ENCODE measurements at places on chromosomes 12 and 14. TPM values are rescaled to one million over a fixed set of nuclear protein-coding genes. Genes with fewer than 3 reads are reported as not detected.

The DNAI7 gene
- total RNA-seq: 1.5 TPM

The LRRK2 gene
- total RNA-seq: 1.7 TPM

The SH2B3 gene
- 1.6 TPM for total RNA-seq

The TSPAN19 gene
- total RNA-seq: 0.66 TPM

The OR6C2 gene
- total RNA-seq: not detected

The ZCRB1 gene
- 60.3 TPM for total RNA-seq

The RNASE3 gene
- total RNA-seq: not detected

The NPFF gene
- not detected for total RNA-seq

The ZNF10 gene
- total RNA-seq: 26.0 TPM

The ANO2 gene
- 7.6 TPM for total RNA-seq

GRCh38 chr14:78710963-78711362, 540.8 kb downstream of the NRXN3 start:
- no peak for DNase-seq

- no peak for DNase-seq
Observed at GRCh38 chr12:6567112-6567670, 900 bp downstream of the NOP2 start.

DNA sequence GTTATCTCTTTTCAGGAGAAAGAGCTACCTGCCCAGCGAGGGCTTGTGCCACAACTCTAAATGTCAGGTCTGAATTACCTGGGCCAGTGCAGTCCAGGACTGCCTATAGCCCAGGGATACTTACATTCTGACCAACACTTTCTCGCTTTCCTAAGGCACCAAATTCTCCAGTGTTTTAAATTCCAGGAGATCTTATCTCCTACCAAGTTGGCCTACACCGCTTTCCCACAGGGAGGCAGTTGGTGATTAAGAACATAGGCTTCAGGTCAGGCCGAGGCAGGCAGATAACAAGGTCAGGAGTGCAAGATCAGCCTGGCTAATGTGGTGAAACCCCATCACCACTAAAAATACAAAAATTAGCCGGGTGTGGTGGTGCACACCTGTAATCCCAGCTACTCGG, 41.1 kb downstream of the RPS29 start:
- DNase-seq: no peak

DNA sequence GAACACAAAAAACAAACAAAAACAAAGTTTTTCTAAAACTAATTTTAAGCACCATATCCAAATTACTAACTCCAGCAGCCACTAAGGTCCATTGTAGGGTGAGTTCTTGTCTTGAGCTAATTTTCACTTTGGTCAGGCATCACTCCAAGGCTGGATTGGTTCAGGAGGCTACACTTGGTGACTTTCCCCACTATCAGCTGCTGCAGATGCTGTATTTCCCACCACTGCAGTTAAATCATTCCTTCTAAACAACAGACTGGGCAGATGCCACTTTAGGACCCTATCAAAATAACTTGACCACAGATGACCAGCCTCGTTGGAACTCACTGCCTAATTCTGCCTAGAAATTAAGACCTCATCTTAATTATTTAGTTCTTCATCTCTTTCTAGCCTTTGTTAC, 140.5 kb downstream of the SLC16A7 start:
- DNase-seq: no peak

DNA sequence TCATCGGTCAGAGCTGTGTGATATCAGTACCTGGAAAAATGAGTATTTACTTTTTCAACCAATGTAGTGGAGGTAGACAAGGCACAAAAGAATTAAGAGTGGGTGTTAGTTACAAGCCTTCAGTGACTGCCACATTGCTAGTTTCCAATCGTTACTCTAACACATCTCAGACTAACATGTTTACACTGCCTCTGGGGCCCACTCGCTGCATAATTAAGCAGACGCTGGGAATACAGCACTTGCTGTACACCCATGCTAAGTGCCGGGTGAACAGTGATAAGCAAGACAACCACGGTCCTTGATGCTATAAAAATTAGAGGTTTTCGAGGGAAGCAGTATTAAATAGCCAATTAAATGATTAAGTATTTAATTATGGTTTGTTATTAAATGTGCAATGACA, 1147.6 kb downstream of the AACS start:
- no peak for DNase-seq

DNA sequence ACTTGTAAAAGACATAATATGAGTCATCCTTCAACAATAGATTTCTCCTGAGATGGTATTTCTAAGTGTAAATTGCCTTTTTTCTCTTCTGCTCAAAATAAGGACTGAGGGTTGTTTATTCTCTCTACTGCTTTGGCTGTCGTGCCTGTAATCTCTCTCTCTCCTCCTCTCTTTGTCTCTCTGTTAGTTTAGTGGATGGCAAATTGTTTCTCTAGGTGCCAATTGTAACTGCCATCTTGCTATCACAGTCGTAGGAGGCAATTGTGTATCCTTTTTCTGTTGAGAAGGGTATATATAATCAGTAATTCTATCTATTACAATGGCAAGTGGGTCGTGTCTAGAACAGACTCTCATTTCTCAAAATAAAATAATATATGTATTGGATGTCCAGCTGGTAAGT, 545.0 kb upstream of the FBXO33 start:
- no peak for DNase-seq

DNA sequence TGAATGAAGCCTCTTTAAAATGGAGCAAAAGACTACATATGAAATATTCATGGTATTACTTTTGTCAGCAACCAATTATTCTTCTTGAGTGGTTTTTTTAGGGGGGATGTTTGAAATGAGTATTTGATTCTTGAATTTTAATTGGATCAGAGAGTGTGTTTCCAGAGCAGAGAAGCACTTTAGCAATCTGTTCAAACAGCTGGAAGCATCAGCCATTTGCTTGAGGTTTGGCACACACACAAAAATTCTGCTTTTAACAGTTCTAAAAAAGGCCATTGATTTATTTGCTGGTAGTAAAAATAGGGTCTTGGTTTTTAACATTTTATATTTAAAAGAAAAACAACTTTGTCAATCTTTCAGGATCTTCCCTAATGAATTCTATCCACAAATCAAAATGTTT, 292.7 kb downstream of the LRFN5 start:
- no peak for DNase-seq

- no peak for DNase-seq
Observed at GRCh38 chr14:68278576-68279436, 459.2 kb downstream of the RAD51B start.

- no peak for DNase-seq
Observed at GRCh38 chr14:93629643-93630042, 158.6 kb downstream of the PRIMA1 start.

- DNase-seq: no peak
Observed at GRCh38 chr14:72849222-72849621, 44.7 kb downstream of the DPF3 start.

GRCh38 chr12:47833591-47834012, 13.9 kb upstream of the HDAC7 start:
- no peak for DNase-seq

- DNase-seq: no peak
Observed at GRCh38 chr14:36513012-36513420, 7.0 kb downstream of the NKX2-1 start.

GRCh38 chr14:65506801-65507200, 94.3 kb downstream of the FUT8 start:
- DNase-seq: no peak

- DNase-seq: peak; percentile 52
Observed at GRCh38 chr14:99234961-99235571, 36.9 kb downstream of the BCL11B start.

DNA sequence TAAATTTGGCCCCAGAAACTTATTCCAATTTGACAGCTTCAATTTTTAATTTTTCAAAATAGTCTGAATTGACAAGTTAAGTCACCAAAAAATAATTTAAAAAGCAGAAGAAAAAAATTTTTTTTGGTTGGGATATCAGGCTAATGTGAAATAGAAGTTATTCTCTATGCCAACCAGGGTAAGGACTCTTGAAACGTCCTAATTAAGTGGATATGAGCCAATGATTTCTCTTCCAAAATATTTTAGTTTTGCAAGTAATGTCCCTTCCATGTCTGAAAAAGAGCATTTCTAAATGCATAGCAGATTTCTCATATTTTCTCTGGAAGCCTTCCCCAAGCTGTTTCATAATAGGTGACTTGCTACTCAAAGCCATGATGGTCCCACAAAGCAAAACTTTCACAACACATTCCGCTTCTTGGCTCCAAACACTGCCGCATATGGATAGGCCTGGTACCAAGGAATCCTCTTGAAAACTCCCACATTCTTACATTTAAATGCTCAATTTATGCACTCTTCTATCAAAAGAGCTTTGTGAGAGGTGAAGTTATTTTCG, 65.1 kb downstream of the SIX6 start:
- no peak for DNase-seq

DNA sequence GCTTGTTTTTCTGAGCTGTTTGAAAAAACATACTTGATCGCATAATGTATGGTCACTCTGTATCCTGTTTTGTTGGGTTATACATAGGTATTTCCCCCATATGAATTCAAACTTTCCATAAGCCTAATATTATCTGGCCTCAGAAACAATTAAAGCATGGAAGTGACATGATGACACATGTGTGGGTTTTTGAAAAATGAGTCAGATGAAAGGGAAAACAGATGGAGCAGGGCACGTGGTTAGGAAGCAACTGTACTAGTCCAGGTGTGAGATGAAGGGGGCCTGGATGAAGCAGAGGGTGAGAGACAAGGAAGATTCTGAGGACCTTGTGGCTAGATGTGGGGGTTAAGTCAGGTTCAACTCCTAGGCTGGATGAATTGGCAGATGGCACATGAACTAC, 92.7 kb upstream of the DNM1L start:
- no peak for DNase-seq

DNA sequence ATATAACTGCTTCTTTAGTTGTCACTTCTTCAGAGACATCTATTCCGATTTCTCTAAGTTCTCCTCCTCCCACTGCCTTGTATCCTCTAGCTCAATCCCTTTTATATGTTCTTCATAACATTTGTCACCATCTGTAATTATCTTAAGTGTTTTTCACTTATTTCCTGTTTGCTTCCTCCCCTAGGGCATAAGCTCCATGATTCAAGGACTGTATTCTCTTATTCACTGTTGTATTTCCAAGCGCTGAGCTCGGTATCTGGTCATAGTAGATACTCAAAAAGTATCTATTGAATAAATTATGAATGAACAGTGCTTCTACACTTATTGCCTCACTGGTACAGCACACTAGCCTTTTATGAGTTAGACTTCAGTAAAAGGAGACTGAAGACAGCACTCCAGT, 109.0 kb upstream of the TMPO start:
- DNase-seq: no peak

DNA sequence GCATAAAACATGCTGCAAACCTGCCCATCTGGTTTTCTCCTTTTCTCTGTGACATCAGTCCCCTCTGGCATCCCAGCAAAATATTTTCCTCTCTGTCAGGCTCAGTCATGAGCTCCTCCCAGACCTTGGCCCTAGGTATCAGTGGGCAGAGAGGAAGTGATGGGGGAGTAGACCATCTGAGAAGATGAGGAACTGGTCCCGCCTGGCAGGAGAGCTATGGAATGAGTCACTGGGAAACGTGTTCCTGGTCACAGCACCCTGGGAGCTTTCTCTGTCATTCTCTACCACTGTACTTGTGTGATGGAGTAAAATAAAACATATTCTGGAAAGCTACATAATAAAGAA, 5.0 kb upstream of the SRSF9 start:
- DNase-seq: peak; percentile 41

DNA sequence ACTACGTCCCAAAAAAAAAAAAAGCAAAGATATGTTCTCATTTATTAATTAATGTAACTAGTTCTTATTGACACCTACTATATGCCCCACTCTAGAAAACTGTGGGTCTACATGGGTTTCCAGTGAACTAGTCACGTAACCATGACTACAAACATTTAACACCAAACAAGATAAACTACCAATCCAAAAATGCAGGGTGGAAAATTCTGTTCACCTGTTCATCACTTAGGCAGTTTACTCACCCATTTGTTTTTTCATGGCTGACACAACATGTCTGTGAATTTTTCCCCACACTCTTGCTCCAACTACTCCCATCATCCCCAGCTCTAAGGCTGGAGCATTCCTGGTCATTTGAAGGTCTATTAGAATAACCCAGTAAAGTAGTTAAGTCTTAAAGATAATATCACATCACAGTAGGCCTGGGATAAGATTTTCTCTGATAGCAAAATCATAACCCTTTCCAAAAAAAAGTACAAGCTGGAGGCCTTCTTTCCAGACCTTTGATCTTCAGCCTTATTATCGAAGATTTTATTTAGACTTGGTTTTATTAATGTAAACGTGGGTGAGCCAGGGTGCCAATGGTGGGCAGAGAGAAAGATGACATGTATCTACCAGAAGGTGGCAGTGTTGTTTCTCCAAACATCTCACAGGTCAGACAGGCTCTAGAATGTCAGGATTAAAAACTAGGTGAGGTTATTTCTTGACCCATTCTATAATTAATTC, 61.6 kb upstream of the DAAM1 start:
- no peak for DNase-seq

GRCh38 chr14:54202288-54202687, 194.5 kb upstream of the CDKN3 start:
- no peak for DNase-seq

GRCh38 chr12:54443446-54443845, 24.4 kb upstream of the ITGA5 start:
- DNase-seq: no peak

DNA sequence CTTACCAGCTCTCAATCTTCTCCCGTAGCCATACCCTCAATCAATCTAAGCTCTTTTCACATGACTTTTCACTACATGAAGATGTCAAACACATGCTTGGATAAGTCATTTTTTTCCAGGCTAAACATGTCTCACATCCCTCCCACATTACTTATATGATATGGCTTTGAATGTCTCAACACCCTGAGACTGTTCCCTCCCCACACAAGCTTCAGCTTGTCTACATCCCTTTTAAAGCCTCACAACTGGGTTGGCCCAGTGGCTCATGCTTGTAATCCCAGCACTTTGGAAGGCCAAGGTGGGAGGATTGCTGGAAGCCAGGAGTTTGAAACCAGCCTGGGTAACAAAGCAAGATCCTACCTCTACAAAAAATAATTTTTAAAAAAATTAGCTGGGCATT, 18.5 kb downstream of the ANAPC5 start:
- DNase-seq: no peak

DNA sequence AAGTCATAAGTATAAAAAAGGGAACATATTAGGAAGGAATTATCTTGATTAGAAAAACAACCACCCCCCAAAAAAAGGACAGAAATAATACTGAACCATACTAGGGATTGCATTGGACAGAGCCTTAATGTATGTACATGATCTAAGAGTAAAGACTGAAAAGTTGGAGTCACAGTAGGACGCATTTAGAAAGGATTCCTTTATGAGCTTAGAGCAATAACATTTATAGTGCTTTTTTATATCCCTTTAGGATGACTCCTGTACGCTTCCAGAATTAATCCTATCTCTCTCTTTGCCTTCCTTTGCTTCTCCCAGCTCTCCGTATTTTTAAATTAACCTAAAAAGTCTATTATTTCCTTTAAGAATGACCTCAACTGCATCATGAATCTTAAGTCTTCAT, 75.3 kb downstream of the PTPRR start:
- no peak for DNase-seq

Data from mesothelial cell of epicardium (in vitro differentiated cells).